ENCODE measurements at places on chromosomes 6 and 20.

- DNase-seq = no peak
Measured at GRCh38 chr6:98931696-98932095, 16.1 kb downstream of the FBXL4 start.

DNA sequence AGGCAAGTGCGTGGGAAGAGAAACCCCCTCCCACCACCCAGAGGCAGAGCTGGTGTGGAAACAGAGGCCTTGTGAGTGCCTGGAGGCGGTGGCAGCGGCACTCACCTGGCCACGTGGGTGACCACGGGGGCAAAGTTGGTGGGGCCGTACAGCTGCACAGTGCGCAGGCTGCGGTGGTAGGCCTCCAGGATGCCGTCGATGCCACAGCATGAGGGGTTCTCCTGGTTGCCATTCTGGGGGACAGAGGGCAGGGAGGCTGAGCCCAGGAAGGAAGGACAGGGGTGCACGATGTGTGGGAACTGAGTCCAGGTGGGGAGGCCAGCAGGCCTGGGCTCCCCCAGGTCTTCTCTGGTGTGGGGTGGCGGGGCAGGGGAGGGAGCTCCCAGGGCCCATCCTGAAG lies 47.7 kb downstream of the RAB44 start:
- DNase-seq = no peak

GRCh38 chr20:22404419-22405170 lies 179.8 kb downstream of the FOXA2 start:
- no peak for DNase-seq

DNA sequence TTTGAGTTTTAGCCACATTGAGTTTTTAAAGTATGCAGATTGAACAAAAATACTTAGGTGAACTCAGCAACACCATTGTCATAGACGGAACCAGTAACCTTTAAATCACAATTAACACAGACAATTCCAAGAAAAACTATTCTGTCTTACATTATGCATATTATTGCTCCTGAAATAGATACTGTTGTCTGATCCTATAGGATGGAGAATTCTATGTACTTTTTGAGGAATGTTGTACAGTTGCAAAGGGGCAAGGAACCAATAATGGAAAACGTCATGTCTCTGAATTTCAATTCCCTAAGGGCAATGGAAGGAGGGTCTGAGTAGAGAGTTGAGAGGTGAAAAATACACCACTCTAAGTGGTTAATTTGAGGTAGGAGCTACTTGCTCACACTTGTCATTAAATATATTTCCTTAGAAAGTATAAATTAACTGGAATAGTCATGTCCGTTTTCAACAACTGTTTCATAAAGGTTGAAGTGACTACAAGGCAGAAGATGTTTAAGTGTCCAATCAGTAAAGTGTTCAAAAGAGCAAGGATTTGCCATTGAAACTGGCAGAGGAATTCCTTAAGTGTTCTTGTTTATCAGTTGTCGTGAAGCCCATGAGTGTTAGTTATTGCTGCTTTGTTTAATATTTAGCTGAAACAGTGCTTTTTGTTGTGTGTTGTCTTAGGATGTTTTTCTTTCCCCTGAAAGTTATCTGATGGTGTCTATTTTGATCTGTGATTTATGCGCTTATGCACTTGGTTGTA lies 1.3 kb downstream of the NKAIN2 start:
- no peak for DNase-seq

- no peak for DNase-seq
Measured at GRCh38 chr20:61974357-61974665, 91.4 kb downstream of the TAF4 start.

- DNase-seq = no peak
Measured at GRCh38 chr20:10842116-10842515, 168.3 kb upstream of the JAG1 start.

- DNase-seq = no peak
Measured at GRCh38 chr20:33770005-33770404, 38.2 kb downstream of the ZNF341 start.

GRCh38 chr6:76615395-76615794 lies 542.9 kb upstream of the IMPG1 start:
- DNase-seq = no peak

GRCh38 chr6:53587291-53587690 lies 42.4 kb upstream of the GCLC start:
- DNase-seq = no peak

GRCh38 chr6:47000842-47001241 lies 41.3 kb downstream of the ADGRF1 start:
- DNase-seq = no peak

DNA sequence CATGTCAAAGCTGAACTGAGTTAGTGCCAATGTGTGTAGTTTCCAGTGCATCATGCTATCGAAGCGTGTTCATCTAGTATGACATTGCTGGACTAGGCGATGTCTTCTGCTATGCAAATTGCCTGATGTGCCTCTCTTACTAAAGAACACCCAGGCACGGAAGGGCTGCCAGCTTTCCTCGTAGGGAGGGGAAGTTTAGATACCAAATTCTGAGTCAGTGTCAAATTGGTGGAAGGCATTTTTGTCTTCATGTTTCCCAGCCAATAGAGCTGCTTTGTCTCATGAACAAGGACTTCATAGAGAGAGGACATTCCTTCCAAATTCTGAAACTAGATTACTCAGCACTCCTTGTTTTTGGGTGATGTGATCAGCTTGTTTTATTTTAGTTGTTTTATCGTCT lies 320.1 kb downstream of the BTBD3 start:
- no peak for DNase-seq

GRCh38 chr6:170438861-170439260 lies 114.2 kb downstream of the PSMB1 start:
- no peak for DNase-seq

DNA sequence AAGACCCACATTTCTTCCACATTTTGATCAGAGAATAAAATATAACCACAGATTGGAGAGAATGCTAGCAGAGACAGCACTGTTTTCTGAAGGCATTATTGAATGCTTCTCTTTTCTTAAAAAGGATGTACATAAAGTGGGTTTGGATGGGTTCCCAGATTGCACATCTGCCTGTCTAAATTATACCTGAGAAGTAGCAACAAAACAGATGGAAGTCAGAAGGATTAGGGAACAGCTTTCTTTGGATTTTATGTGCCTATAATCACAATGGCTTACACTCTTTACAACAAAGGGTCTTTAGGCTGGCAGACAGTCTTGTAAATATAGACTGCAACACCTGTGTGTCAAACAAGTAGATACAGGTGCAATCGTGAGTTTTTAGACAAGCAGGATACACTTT lies 622.2 kb upstream of the MANEA start:
- no peak for DNase-seq

GRCh38 chr20:46306743-46307138 lies 1.6 kb downstream of the CDH22 start:
- no peak for DNase-seq

DNA sequence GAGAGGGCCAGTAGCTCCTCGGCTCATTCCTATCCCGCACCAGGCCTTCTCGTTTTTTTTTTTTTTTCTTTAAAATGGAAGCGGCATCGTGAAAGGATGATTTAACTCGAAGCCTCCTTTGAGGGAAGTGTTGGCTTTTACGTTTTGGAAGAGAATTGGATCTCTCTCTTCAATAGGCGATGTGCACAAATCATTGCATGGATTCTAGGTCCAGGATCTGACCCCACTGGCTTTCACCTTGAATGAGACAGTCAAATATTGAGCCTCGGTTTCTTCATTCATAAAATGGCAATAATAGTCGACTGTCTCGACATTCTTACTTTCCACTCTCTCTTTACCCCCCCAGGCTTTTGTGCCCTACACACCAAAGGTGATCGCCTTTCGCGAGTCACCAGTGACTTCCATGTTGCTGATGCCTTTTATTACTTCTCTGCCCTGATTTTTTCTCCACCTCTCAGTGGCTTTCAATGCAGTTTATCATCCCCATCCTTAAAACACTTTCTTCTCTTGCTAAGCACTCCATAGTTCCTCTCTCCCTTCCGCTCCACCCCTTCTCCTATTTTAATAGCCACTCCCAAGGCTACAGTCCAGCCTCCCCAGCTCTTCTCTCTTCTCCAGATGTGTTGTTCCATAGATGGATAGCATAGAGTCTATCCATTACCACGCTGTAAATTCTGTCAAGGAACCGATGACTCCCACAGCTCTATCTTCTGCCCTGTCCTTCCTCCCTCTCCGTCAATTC lies 473 bp upstream of the DTNBP1 start:
- DNase-seq = no peak

DNA sequence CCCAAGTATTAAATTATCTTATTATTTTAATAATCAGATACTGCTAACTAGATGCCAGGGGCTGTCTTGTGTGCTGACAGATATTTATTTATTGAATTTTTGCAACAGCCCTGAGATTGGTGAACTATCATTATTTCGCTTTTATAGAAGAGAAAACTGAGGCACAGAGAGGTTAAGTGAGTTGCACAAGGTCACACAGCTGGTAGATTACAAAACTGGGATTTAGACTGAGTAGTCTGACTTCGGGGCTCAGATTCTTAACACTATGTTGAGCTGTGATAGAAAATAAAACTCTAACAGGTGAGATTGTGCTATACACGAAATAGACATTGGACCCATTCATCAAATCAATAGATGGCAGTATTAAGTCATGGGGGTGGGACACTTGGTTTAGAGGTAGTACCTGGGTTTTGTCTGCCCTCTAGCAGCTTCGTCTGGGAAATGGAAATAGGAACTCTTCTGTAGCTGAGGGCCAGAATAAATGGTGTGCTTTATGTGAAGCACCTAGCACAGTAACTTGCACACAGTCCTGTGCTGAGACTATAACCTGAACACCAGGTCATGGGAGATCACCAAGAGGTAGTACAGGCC lies 113.4 kb downstream of the B3GAT2 start:
- DNase-seq = no peak
